ENCODE measurements at places on chromosomes 3 and 15. TPM values are rescaled to one million over a fixed set of nuclear protein-coding genes. Genes with fewer than 3 reads are reported as not detected.
A peak's percentile ranks its signal among the peaks of the same experiment; 100 is the strongest.

DNA sequence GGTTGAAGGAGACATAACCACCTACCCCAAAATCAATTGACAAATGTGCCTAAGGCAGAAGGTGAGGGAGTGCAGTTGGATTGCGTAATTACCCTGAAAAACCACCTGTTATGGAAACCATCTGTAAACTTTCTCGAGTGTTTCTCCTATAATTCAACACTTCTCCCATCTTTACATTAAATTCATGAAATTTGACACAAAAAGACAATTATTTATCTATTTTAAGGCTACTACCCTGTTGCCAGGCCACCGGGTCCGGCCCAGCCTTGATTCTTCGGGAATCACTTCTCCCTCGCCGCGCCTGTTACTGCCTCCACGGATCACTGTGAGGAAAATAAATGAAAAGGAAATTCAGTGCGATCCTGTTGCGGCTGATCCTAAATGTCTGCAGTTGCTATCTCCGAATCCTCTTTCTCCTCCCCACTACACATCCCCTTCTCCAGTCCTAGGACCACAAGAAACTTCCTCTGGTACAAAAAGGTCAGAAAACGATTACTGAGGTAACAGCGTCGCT, 646 bp downstream of the IQCB1 start:
- peak; percentile 44 for DNase-seq

GRCh38 chr15:44101944-44102343, 93.1 kb downstream of the FRMD5 start:
- no peak for DNase-seq

GRCh38 chr3:124923833-124924232, 10.7 kb downstream of the MUC13 start:
- no peak for DNase-seq

- DNase-seq, result no peak
Observed at GRCh38 chr3:179083977-179084376, 12.4 kb upstream of the ZMAT3 start.

DNA sequence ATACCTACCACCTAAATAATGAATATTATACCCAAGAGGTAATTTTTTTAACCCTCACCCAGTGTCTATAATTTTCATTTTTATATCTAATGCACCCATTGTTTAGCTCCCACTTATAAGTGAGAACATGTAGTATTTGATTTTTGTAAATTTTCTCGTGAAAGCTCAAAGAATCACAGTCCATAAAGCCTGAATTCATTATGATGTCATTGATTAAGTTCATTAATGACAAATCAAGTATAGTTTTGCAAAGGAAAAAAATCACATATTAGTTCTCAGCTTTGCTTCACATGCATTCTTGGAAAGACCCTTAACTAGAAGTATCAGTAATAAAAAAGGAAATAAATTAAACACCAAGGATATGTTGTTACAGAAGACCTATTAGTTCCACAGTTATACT, 425.3 kb upstream of the UBE2E2 start:
- no peak for DNase-seq

GRCh38 chr15:56471440-56472069, 6.6 kb upstream of the MNS1 start:
- DNase-seq, result no peak

GRCh38 chr3:188605231-188605630, 451.3 kb downstream of the LPP start:
- DNase-seq, result no peak

GRCh38 chr3:100004931-100005330, 109.4 kb downstream of the FILIP1L start:
- DNase-seq, result no peak

GRCh38 chr3:169256796-169257522, 406.6 kb downstream of the MECOM start:
- peak; percentile 42 for DNase-seq

GRCh38 chr15:90113166-90113565, 10.9 kb upstream of the IDH2 start:
- no peak for DNase-seq

DNA sequence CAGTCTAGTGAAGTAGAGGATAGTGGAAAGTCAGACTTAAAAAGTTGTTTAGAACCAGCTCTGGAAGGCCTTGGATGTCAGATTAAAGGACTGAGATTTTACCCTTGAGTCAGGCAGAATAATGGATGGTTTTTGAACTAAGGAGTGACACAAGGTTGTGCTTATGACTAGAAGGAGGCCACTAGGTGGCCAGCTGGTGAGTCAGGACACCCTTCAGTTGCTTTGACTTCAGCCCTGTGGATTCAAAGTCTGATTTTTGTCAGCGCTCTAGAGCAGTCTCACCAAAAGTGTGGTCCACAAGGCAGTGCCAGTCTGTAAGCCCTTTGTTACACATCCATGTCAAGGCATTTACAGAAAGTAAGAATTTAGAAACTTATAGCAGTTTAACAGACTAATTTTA, 3.8 kb upstream of the GABPB1 start:
- no peak for DNase-seq

- no peak for DNase-seq
Observed at GRCh38 chr3:23761440-23761896, 44.3 kb upstream of the UBE2E1 start.

- DNase-seq, result peak; percentile 64
Observed at GRCh38 chr15:51621936-51622603, 501 bp downstream of the DMXL2 start.

DNA sequence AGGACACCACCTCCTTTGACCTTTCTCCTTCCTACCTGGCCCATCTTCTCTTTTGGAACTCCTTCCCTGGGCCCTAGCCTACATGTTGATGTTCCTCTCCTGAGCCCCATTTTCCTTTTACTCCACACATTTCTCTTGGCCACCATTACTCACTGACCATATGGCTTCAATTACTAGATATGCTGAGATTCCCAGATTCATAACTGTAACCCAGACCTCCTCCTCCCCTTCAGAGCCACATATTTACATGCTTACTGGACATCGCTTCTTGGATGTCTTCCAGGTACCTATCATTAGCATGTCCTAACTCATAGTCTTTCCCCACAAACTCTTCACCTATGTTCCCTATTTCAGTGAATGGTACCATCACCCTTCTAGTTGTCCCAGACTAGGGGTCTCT, 24.4 kb upstream of the TRIM59 start:
- peak; percentile 24 for DNase-seq

GRCh38 chr3:188641076-188641475, 487.1 kb downstream of the LPP start:
- DNase-seq, result no peak

DNA sequence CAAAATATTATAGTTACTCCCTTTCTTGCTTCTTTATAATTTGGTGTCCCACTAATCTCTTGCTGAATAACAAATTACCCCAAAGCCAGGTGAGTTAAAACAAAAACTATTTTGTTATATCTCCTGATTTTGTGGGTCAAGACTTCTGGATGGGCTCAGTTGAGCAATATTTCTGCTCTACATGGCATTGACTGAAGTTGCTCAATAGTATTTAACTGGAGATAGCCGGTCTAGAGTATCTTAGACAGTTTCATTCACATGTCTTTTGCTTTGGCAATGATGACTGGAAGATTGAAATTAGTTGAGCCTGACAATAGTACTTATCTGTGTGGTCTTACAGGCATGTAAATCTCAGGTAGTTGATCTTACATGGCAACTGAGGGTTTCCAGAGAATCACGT, 51.0 kb upstream of the TP63 start:
- no peak for DNase-seq

DNA sequence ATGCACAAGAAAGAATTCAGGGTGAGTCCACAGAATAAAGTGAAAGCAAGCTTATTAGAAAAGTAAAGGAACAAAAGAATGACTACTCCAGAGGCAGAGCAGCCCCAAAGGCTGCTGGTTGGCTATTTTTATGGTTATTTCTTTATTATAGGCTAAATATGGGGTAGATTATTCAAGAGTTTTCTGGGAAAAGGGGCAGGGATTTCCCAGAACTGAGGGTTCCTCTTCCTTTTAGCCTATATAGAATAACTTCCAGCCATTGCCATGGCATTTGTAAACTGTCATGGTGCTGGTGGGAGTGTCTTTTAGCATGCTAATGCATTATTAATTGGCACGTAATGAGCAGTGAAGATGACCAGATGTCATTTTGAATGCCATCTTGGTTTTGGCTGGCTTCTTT, 13.6 kb downstream of the GLDN start:
- DNase-seq, result no peak

DNA sequence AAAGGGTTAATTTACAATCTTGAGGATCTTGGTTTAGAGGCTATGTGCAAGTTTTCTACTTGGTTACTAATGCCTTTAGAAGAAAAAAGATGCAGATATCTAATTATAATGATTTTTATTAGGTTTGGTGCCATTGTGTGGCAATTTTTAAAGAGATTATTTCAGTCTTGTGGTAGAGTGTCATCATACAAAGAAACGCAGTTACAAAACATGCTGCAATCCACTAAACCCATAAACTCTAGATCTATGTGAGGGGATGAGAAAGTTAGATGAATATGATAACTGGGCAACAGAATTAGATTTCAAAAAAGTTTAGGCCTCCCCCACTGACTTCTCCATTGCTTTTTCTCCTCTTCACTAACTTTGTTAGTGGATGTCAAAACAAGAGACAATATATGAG, 106.0 kb downstream of the ARPP21 start:
- DNase-seq, result no peak

- DNase-seq, result no peak
Observed at GRCh38 chr15:39414201-39414600, 166.7 kb upstream of the THBS1 start.

DNA sequence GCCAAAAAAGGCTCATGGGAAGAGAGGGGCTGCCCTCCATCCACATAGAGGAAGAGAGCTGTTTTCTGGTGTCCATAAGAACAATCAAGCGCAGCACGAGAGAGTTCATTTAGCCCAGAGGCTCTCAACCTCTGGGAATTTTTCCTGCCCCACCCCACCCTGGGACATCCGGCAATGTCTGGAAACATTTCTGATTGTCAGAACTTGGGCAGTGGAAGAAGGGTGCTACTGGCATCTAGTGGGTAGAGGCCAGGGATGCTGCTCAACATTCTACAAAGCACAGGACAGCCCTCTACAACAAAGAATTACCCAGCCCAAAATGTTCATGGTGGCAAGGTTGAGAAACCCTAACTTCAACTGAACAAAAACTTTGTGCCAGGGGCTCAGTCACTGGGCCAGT, 92.9 kb downstream of the RAB11A start:
- DNase-seq, result no peak

GRCh38 chr3:11601446-11602238, 42.1 kb downstream of the VGLL4 start:
- DNase-seq, result no peak

GRCh38 chr3:58989163-58989562, 60.7 kb downstream of the CFAP20DC start:
- no peak for DNase-seq

DNA sequence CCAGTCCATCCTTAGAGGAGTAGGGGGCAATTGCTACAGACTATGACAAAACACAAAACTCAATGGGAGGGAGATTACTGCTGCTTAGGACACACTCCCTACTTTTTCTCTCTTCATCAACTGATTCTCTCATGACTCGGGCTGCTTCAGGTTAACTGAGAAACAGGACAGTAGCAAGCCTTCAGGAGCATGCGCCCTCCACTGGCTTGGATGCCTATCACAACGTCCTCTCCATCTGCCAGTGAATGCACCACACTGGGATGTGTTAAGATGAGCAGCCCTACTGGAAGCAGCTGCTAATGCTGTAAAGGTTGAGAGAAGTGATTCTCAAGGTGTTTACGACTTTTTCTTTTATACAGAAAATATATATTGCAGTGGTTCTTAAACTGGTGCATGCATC, 542.3 kb downstream of the EDEM1 start:
- no peak for DNase-seq

DNA sequence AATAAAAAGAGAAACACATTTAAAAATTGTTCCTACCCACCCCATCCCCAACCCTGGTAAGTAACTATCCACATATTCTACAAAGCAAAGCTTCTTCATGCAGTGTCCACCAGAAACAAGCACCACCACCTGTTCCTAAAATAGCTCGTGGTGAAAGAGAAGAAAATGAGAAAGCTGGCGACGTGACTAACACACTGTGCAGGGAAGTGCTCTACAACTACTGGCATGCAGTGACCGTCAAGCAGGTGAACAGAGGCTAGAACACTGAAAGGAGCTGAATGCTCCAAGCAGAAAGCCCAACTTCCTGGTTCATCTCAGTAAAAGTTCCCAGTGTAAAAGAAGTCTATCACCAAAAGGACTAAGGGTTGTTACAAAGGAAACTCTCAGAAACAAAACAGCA, 80.7 kb downstream of the NR2E3 start:
- peak; percentile 62 for DNase-seq

- DNase-seq, result no peak
Observed at GRCh38 chr15:70430069-70430468, 332.4 kb upstream of the TLE3 start.

GRCh38 chr3:58690490-58690889, 23.9 kb upstream of the FAM3D start:
- no peak for DNase-seq

GRCh38 chr15:101056366-101057334, 137.5 kb downstream of the LRRK1 start:
- no peak for DNase-seq

GRCh38 chr15:44186705-44187104, 8.4 kb downstream of the FRMD5 start:
- DNase-seq, result no peak

DNA sequence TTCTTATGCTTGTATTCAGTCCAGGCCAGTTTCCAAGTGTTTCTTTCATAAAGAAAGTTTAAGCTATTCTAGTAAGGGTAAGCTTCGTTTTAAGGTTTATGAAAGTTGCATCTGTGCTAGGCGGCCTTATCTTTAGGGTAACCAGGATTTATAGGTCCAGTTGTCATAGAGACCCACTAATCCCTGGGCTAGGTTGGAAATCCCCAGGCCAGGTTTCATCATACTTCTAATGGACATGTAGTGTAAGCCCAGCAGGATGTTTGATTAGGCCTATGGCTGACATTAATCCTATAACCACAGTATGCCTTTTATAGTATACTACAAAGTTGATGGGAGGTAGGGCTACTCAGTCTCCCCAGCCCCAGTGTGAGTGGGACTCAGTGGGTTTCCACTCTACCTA, 312.4 kb downstream of the CACNA2D3 start:
- DNase-seq, result no peak

- DNase-seq, result no peak
Observed at GRCh38 chr15:84967380-84967779, 14.3 kb upstream of the PDE8A start.

Gene ILDR1
- 1.7 TPM for total RNA-seq

Gene CAPN3
- 336 TPM for total RNA-seq

Gene ARHGAP31
- 16.4 TPM for total RNA-seq

Gene STIMATE
- total RNA-seq, result 26.6 TPM

Gene EIF2B5
- 54.9 TPM for total RNA-seq

Gene DNASE1L3
- not detected for total RNA-seq

Gene CCPG1
- 49.1 TPM for total RNA-seq

Gene ACOX2
- total RNA-seq, result 12.6 TPM

Gene PEX11A
- total RNA-seq, result 9.3 TPM

Gene GOLGA8G
- not detected for total RNA-seq

Gene IL17RE
- 4.8 TPM for total RNA-seq

Gene PCNP
- total RNA-seq, result 134 TPM

Gene FAM227B
- 8.2 TPM for total RNA-seq

Gene SNAPC5
- total RNA-seq, result 22.8 TPM

Gene TRPM1
- not detected for total RNA-seq

Data from tongue (tissue), 3 donors.